Inflammatory macrophage treated with lipopolysaccharide for 4 hours (primary cell): ENCODE measurements at places on chromosomes 16 and 17.
A peak's percentile ranks its signal among the peaks of the same experiment; 100 is the strongest.

DNA sequence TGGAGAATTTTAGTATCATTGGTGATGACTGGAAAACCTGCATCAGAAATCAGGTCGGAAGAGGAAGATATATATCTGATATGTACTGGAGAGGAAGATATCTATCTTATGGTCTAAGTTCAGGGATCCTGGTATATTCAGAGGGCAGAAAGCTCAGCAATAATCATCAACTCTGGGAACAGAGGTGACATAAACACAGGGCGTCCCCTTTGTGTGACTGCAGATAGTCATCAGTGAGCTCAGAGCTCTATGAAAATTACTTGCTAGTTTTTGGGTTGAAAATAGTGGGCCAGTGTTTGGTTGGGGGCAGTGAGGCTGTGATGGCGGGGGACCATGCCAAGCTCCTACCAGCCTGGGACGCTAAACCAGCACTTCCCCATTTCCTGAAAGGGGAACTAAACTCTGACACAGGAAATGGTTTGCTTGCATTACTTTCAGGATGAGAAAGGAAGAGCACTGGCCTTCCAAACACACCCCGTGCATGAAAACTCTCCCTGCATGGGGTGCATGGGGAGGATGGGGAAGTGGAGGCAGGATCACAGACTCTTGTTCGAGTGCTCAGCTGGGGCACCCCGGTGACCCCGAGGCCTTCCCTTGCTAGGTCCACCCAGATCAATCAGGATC is 15.8 kb downstream of the NOD2 start:
- peak; percentile 93 for DNase-seq

GRCh38 chr17:35236821-35237220 is 6.1 kb upstream of the SLFN5 start:
- DNase-seq = no peak

GRCh38 chr16:11200592-11200991 is 55.4 kb downstream of the SOCS1 start:
- DNase-seq = no peak

DNA sequence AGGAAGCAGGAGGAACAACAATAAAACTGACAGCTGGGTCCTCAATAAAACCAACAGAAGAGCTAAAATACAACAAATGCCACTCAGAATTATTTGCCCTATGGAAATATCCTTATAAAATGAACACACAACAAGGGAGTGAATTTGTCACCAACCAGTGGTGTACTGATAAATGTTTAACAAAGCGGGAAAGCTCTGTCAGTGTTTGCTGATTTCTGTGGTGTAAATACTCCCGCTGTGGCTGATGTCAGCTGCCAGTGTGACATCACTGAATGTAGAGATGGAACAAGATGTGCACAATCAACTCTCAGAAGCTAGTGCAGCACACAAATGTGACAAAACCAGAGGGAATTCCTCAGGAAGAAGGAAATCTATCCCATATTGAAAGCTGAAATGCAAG is 51.9 kb downstream of the CDYL2 start:
- no peak for DNase-seq

DNA sequence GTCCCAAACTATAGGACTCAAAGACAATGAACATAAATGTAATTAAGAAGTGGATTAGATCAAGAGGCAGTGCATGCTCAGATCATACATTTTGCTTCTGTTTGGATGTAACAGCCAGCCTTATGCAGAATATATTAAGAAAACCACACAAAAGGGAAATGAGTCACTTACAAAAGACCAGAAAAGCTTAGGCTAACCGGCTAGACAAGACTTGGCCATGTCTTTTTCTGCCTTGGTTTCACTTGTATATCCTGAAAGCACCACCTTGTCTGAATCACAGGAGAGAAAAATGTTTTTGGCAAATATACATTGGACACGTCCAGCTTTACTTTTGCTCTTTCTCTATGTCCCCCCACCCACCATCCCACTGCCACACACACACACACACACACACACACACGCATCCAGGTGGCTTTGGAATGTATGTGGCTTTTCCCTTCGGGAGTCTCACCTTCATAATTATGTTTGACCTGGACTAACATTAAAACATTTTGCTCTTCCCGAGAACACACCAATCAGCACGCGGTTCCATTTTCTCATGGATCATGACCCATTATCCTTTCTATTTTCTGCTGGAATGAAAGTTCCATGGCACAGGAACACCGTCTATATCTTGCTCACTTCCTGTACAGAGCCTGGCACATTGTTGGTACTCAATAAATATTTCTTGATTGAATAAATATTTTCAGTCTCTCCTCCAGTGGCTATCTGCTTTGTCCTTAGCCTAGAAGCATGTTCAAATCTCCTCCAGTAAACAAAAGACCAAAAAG is 64.6 kb downstream of the CDK5R1 start:
- peak; percentile 44 for DNase-seq

- no peak for DNase-seq
Observed at GRCh38 chr17:82227629-82228277, 1.1 kb upstream of the SLC16A3 start.

GRCh38 chr17:37848690-37849616 is 75.3 kb upstream of the TBC1D3K start:
- DNase-seq = peak; percentile 99

- DNase-seq = no peak
Observed at GRCh38 chr17:45660474-45660873, 123.6 kb upstream of the CRHR1 start.

DNA sequence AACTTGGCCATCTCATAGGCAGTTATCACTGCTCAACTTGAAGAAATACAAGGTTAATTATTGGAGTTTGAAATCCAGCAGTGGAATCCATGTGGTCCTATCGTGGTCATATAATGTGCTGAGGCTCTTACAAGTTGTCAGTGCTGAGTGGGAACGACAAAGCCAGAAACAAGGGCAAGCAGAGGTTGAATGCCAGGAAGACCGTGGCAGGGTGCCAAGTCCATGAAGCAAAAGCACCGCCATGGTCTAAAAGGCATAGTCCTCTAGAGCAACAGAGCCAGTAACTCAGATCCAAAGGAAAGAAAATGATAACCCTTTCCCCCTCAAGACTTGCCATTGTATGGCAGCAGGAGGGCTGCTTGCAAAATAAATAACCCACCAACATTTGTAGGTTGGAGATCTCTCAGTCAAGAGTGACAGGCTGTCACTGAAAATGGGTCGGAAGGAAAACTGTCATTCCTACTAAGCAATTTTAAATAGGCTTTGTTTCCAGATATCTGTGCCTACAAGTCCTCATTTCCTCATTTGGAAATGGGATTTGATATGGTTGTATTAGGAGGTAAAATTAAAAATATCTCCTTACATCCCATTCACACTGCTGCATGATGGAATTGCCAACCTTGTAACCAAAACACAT is 36.4 kb upstream of the HSBP1 start:
- DNase-seq = no peak

DNA sequence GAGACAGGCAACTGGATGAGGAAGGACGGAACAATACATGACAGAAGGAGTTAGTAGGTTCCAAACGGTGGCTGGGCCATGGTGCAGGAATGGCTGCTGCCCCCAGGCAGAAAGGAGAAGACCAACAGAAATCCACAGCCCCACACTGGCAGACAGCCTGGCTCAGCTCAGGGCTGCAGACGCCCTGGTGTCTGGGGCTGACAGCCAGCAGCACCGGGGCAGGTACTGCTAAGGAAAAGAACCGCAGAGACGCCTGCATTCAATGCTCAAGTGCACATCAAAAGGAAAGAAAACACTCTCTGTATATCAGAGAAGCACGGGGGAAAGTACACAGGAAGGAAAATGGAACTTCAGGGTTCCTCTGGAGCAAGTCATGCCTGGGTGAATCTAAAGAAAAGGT is 53.4 kb downstream of the GAS7 start:
- DNase-seq = no peak

DNA sequence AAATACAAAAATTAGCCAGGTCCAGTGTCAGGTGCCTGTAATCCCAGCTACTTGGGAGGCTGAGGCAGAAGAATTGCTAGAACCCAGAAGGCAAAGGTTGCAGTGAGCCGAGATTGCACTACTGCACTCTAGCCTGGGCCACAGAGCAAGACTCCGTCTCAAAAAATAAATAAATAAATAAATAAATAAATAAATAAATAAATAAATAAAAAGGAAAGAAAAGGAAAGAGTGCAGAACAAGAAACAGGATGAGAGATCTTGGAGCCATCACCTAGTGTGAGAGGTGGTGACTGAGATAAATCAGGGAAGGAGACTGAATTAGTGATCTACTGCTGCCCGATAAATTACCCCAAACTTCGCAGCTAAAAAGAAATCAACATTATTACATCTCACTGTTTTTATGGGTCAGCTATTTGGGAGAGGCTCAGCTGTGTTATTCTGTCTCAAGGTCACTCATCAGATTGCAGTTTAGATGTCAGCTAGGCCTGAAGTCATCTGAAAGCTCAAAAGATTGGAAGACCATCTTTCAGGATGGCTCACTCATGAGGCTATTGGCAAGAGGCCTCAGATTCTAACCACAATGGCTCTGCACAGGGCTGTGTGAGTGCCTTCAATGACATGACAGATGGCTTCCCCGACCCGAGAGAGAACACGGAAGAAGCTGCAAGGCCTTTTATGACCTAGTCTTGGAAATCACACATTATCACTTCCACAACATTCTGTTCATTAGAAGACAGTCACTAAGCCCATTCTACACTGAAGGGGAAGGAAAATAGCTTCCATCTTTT is 66.4 kb downstream of the CMC2 start:
- DNase-seq = no peak

- DNase-seq = no peak
Observed at GRCh38 chr17:69796078-69796477, 278.9 kb upstream of the KCNJ16 start.

DNA sequence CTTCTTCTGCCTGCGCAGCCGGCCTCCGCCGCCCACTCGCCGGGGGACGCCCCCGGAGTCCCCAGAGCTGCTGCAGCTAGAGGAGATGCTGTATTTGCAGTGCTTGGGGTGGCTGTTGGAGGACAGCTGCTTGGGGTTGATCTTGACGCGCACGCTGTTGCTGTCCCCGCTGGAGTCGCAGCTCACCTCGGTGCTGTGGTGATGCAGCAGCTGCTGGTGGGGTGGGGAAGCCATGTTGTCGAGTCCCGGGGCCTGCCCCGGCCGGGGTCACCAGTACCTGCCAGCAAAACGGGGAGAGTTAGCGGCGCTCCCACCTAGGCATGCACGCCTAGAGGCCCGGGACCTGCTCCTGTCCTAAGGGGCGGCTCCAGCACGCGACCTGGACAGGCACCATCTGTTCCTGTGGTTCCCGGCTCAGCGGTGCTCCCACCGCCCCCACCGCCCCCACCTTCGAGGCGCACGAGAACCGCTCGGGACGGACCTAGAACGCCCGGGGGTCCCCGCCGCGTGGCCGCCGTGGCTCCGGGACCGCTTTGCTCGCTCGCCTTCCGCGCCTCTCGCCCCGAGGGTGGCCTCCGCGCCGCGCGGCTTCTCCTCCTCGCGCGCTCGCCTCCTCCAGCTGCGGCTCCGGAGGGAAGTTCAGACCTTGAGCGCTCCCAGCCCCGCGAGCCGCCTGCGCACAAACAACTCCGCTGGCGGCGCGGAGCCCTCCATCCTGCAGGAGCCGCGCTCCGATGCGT is 863 bp downstream of the ADCY9 start:
- peak; percentile 71 for DNase-seq

DNA sequence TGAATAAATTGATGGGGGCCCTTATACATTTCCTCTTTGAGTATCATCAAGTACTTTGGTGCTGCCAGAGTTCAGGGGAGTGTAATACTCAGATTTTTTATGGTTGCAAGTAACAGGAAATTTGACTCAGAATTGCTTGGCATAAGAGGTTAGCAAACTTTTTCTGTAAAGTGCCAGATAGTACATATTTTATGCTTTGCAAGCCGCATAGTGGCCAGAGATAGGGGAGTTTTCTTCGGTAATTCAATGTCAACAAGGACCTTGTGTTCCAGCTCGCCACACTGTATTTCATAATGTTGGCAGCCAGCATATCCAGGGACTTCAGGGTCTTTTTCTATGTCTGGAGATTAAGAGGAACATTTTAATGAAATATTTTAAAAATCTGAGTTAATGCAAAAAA is 51.0 kb upstream of the MARCHF10 start:
- DNase-seq = no peak

- no peak for DNase-seq
Observed at GRCh38 chr16:88378836-88379693, 3.7 kb upstream of the ZNF469 start.

DNA sequence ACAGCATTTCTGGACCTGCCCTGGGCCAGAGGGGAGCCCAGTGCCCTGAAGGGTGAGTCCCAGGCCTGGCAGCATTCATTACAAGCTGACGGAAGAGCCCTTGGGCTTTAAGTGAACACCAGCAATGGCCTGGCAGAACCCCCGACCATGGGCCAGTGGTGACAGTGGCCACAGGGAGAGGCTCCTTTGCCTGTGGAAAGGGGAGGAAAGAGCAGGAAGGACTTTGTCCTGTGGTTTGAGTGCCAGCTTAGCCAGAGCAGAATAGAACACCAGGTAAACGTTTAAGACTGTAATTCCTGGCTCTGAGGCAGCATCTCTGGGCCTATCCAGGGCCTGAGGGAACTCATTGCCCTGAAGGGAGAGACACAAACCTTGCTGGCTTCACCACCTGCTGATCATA is 34.3 kb upstream of the ATP2C2 start:
- no peak for DNase-seq

DNA sequence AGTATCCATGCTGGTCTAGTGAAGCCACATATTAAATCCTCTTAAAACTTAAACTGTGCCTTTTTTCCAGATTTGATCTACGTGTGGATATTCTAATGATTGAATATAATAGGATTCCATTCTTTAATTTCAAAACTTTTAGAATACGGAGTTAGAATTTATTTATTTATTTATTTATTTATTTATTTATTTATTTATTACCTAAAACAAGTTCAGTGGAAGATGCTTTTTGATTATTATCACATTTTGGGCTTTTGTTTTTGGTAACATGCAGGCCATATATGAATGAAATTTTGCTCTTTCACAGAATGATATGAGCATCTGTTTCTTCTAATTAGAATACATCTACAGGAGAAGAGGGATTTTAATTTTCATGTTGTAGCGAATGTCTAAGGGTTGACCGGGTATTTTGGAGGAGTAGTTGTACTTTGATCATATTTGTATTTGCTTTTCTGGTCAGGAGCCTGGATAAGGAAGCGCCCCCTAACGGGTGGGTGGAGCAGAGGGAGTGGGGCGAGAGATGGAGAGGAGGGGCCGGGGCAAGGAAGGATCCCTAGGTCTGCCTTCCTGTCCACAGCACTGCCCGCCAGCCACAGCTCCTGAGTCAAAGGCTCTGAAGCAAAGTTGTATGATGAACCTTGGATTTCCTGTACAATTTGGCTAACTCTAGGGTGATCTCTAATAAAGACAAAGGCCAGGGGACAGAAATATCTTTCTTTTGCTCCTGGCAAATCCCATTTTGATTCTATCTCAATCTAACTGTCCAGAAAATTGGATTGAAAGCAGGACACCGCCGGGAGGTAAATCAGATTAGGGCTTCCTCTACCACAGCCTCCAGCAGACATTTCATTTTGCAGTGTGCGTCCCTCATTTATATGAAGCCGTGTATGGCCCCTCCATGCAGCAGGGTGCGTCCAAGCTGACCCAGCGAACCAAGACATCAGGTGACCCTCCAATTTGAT is 149.1 kb downstream of the PRKCA start:
- no peak for DNase-seq
